Fibroblast of lung (primary cell): ENCODE measurements at places on chromosomes 12 and 14.

DNA sequence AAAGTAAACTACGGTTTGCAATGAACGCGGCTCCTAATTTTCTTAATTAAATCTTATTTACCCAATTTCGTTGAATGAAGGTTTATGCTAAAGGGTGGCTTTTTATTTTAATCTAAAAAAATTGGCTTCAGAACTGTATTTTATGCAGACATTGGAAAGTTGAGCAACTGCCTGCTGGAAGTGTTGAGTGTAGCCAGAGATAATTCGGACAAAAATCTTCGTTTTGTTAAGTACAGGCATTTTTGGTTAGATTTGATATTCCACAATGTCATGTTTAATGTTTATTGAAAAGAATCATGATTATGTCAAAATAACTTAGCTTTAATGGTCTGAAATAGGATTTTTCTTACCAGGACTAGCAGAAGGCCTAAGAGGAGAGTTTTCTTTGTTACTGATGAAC, 875 bp downstream of the IRAK3 start:
- DNase-seq: no peak

- DNase-seq: no peak
Observed at GRCh38 chr12:12877781-12878455, 13.4 kb upstream of the GPRC5A start.

- DNase-seq: no peak
Observed at GRCh38 chr14:78637489-78637888, 467.3 kb downstream of the NRXN3 start.

DNA sequence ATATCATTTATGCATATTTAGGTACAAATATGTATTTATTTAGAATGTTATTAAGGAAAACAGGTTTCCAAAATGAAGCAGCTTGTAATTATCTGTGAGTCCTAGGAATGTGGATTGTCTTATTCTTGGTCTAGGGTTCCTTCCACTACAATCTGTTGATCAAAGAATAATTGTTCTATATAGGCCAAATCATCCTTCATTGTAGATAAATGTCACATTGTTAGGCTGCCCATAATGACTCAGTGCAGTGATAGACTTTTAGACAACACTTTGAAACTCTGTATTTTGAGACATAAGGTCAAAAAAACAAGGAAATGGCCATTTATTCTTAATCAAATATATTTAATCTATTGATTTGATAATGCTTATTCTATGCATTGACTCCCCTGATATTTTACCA, 283.0 kb downstream of the ACSS3 start:
- DNase-seq: no peak

DNA sequence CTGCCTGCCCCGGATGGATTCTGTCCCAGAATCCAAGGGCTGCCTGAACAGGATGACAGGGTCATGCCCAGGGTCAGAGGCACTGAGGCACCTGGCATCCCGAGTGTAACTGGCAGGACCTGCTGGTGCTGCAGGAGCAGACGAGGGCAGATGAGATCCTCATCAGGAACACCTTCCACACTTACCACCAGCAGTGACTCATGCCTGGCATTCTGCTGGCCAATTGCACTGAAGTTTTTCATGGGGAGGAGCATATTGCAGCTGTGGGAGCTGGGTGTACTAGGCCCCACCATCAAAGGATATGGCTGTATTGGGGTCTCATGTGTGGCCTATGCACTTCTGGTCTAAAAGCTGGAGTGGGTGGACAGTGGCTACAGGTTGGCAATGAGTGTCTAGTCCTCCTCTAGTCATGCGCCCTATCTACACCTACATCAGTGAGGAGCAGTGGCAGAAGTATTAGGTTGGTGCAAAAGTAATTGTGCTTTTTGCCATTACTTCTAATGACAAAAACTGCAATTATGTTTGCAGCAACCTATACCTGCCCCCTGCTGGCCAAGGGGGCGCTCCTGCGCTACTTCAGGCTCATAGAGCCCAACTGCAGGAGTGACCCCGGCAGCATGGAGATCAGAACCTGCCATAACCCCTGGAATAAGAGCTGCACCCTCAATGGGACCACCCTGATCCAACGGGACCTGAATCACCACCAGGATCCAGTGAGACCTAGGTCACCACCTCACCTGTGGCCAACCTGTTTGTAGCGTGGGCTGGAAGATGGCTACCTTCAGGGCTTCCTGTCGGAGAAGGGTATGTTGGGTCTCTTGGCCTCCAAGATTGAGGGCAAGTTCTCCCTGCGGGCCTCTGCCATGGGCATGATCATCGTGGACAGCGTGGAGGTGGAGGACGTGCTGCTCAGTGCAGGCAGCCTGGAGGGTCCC, 8.0 kb upstream of the C12orf42 start:
- no peak for DNase-seq

- no peak for DNase-seq
Observed at GRCh38 chr14:99790201-99790977, 2.8 kb upstream of the EML1 start.
